ENCODE measurements at places on chromosomes 7 and 10.

DNA sequence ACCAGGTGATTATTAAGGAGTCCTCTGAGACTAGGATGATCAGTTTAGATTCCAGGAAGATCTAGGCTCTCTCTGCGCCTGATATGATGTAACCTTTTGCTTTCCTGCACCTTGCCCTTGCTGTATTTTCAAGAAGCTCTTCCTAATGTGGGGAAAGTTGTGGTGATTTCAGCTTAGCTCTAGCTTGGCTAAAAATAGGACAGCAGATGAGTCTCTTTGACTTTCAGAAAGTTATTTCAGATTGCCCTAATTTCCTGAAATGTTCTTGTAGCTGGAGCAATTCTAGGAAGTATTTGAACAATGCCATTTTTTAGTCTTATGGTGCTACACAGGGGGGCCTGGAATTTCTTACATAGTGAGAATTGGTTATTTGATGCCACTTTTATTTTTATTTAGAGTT lies 3.8 kb downstream of the LCOR start:
- DNase-seq, result no peak

DNA sequence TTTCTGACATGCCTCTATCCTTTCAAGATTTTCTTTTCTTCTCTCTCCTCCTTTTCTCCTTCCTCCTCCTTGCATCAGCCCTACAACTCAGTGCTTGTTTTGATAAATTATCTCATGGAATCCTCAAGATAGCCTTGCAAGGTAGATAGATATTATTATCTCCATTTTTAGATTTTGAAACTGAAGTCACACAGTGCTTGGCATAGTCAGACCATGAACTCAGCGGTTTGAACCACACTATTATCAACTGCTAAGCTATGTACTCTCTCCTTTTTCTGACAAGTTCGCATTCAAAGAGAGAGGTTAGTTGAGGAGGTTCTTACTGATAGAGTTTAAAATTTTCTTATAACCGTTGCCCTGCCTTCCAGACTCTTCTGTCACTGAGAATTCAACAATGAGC lies 79.1 kb downstream of the SUGCT start:
- DNase-seq, result no peak

GRCh38 chr10:13633689-13634088 lies 46.9 kb downstream of the PRPF18 start:
- DNase-seq, result no peak

DNA sequence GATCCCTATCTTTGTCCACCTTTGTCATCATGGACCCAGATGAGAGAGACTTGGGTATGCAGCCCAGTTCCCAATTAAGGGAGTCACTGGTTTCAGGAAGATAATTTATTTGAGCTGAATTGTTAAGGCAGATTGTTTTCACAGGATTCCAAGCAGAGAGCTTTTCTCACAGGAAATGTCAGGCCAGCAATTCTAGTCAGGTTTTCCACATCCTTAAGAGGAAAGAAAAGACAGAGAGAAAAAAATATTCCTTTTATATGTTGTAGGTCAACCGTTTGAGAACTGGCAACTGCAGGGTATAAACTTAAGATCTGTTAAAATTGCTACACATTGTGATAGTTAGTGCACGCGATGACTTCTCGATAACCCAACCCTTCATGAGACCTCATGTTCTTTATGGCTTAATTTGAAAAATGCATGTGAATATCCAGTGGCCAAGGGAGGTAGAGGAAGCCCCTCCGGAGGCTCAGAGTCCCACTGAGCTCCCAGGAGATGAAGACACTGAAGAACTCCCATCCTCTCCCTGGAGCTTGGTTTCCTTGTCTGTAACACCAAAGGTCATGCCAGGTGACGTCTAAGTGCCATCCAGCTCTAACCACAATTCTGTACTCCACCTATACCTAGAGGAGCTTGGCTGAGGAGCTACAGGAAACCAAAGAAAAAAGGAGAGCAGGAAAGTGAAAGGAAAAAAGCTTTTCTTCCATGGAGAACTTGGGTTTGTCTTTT lies 45.6 kb downstream of the MINDY4 start:
- DNase-seq, result no peak

- peak; percentile 54 for DNase-seq
These were observed 81.7 kb downstream of the RNF216 start for GRCh38 chr7:5699467-5700384.
